ENCODE measurements at places on chromosomes 16 and 17.

- no peak for DNase-seq
Measured at GRCh38 chr17:37796076-37796475, 51.2 kb upstream of the HNF1B start.

- no peak for DNase-seq
Measured at GRCh38 chr17:28327709-28328108, 7.6 kb downstream of the IFT20 start.

- DNase-seq, result no peak
Measured at GRCh38 chr16:67399218-67399733, 6.0 kb upstream of the TPPP3 start.

- no peak for DNase-seq
Measured at GRCh38 chr17:39729280-39729851, 966 bp downstream of the MIEN1 start.

- DNase-seq, result no peak
Measured at GRCh38 chr16:82755570-82756282, 129.0 kb downstream of the CDH13 start.

DNA sequence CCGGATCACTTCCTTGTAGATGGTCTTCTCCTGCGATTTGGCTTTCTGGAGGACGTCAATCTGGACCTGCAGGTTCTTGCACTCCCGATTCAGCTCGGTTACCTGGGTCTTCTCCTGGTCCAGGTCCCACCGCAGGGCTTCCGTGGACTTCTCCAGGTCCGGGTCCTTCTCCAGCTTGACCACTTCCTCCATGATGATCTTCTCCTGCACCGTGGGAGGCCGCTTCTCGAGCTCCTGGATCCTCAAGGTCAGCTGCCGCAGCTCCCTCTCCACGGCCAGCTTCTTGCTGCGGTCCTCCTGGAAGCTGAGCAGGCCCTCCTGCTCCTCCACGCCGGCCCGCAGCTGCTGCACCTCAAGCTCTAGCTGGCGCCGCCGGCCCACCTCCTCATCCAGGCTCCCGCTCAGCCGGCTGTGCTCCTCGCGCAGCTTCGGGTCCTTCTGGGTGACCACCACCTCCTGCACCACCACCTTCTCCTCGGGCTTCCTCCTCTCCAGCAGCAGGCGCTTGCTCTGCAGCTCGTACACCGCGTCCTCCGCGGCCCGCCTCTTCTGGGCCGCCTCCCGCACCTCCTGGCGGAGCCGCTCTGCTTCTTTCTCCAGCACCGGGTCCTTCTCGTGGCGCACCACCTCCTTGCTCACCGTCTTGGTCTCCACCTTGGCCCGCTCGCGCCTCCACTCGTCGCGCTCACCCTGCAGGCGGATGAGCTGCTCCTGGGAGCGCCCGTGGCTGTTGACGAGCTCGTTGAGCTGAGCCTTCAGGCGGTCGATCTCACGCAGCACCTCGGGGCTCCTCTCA, 8.2 kb downstream of the CDK3 start:
- DNase-seq, result no peak

- no peak for DNase-seq
Measured at GRCh38 chr17:76076765-76077583, 2.0 kb upstream of the ZACN start.

- no peak for DNase-seq
Measured at GRCh38 chr16:8869212-8869987, 594 bp upstream of the CARHSP1 start.

- DNase-seq, result no peak
Measured at GRCh38 chr16:73610160-73610559, 562.2 kb upstream of the ZFHX3 start.

DNA sequence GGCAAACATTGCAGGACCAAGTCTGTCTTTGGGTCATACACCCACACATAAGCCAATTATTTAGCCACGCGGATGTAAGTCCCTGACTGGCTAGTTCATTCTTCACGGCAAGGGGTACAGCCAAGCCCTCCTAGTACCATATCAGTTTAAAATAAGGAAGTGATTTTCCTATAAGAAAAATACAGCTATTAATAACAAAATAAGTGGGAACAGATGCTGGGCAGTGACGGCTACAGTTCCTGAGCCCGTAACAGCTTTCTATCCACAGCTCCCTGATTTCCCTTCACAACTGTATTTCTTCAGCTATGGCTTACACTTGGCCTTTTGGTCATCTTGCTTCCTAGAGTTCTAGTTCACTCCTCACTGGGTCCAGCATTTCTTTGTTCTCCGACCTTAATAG, 542.4 kb upstream of the C16orf82 start:
- no peak for DNase-seq

DNA sequence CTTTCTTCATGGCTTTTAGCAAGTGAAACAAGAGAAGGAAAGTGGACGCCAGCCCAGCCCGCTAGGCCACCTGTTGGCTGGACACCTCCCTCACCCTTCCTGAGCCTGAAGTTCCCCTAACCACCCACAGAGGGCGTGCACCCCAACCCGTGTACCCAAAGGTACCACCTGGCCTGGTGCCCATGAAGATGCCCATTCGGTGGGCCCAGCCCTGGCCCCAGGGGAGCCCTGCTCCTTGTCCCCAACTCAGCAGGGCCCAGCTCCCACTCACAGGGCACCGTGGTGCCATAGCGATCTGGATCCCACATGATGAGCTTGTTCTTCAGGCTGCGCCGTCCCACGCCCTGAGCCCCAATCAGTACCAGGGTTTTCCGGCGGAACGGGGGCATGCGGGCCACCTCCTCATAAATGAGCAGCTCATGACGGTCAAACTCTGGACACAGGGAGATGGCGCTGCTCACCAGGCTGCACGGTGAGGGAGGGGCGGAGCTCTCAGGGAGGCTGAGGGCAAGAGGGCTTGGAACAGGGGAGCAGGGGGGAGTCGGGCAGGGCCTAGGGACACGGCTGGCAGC, 26.8 kb downstream of the MPP2 start:
- peak; percentile 16 for DNase-seq

- DNase-seq, result peak; percentile 82
Measured at GRCh38 chr16:30131869-30132475, 9.0 kb upstream of the MAPK3 start.

DNA sequence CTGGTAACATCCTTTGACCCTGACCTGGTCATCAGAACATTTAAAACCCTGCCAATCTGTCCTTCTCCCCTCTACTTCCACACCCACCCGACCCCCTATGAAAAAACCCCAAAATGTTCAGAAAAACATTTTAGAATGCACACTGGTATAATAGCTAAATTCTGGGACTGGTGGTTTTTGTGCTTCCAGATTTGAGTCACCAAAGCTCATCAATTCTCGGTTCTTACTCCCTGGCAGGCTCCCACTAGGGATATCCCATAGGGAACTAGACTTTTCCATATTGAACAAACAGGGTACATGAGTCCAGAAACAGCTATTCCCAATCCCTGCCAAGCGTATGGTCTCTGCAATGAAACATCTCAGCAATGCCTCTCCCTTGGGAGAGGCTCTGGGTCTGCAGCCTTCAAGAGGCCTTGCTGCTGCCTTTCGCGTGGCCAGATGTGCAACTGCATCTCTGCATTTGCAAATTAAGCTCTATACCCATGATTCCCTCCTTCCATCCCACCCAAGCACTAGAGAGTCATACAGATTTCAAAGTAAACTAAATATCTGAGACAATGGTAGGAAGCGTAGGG, 67.7 kb downstream of the SMG6 start:
- DNase-seq, result no peak

- no peak for DNase-seq
Measured at GRCh38 chr16:23500862-23501225, 9.4 kb downstream of the GGA2 start.

DNA sequence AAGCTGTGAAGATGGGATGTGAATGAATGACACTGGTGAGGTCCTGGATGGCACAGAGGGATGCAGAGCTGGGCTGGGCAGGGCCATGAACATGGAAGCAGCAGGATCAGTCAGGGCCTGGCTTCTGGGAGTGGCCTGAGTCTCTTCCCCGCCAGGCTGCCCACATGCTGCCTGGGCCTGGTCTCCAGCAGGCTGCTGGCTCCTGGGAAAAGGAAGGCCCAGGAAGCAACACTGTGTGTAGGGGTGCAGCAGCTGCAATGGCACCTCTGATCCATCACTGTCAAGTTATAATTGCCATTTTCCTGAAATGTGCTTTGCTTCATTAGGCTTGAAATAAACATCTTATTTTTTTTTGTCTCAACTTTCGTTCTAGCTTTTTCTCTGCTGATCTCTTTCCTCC, 260.2 kb upstream of the N4BP1 start:
- no peak for DNase-seq

- DNase-seq, result no peak
Measured at GRCh38 chr17:57099165-57099564, 14.1 kb downstream of the AKAP1 start.

- DNase-seq, result no peak
Measured at GRCh38 chr16:31071861-31072260, 2.2 kb downstream of the ZNF668 start.

DNA sequence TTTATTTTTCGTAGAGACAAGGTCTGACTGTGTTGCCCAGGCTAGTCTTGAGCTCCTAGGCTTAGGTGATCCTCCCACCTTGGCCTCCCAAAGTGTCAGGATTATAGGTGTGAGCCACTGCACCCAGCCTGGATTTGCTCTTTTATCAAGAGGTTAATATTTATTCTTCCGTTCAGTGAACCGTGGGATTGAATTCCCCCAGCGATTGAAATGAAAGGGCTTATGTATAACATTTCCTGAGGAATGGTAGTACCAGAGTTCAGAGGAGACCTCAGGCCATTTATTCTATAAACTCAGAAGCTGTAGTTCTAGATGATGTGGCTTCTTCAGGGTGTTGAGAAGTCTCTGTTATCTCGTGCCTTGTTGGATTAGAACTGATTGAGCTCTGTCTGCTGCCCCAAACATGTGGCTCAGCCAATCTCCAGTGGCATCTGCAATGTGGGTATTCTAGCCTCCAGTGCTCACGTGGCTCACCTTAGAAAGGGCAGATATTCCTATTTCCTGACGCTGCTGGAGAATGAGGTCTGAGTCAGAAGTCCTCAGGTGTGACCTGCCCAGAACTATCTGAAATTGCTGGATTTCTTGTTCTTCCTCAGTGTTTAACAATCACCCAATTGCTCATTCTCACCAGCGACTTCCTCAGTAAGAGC, 22.5 kb downstream of the HMOX2 start:
- DNase-seq, result no peak

- DNase-seq, result no peak
Measured at GRCh38 chr17:30309591-30309990, 17.8 kb upstream of the BLMH start.

GRCh38 chr17:4672751-4673150, 31.2 kb downstream of the PELP1 start:
- no peak for DNase-seq

GRCh38 chr17:2030779-2031163, 818 bp downstream of the DPH1 start:
- no peak for DNase-seq

GRCh38 chr16:27025581-27025980, 41.1 kb upstream of the C16orf82 start:
- DNase-seq, result no peak

GRCh38 chr17:31869031-31869430, 10.0 kb upstream of the COPRS start:
- DNase-seq, result no peak

DNA sequence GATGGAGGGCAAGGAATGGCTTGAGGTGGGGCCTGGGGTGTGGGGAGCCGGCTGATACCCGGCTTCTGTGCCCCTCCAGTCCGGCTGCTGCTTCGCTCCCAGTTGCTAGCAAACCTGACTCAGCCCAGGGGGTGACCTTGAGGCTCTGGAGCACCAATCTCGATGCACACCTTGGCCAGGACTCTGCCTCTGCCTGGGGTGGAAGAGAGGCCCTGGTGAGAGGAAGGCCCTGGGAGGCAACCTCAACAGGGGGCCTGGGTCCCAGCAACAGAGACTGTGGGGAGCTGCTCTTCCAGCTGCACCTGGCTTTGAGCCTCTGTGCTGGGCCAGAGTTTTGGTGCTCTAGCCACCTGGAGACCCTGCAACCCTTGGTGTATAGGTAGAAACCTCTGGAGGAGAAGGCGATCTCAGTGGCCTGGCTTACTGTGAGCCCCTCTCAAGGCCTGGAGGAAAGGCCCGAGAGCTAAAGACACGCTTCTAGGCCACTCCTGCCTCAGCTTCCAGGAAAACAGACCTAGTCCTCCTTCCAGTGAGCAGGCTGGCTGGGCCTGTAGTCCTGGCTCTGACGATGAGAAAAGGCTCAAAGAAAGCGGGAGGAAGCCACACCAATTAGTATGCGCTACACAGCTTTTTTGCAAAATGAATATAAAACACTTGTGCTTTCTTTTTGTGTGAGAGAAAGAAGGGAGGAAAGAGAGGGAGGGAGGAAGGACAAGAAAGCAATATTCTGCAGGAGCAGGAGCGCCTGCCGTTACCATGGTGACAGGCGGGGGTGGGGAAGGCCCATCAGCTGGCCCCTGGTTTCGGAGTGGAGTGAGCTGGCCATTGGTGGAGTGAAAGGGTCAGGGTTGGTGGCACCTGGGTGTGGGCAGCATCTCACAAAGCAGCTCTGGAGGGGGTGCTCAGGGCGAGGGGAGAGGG, 51.0 kb downstream of the VAC14 start:
- DNase-seq, result no peak

GRCh38 chr17:17738901-17739300, 57.6 kb downstream of the RAI1 start:
- DNase-seq, result no peak

DNA sequence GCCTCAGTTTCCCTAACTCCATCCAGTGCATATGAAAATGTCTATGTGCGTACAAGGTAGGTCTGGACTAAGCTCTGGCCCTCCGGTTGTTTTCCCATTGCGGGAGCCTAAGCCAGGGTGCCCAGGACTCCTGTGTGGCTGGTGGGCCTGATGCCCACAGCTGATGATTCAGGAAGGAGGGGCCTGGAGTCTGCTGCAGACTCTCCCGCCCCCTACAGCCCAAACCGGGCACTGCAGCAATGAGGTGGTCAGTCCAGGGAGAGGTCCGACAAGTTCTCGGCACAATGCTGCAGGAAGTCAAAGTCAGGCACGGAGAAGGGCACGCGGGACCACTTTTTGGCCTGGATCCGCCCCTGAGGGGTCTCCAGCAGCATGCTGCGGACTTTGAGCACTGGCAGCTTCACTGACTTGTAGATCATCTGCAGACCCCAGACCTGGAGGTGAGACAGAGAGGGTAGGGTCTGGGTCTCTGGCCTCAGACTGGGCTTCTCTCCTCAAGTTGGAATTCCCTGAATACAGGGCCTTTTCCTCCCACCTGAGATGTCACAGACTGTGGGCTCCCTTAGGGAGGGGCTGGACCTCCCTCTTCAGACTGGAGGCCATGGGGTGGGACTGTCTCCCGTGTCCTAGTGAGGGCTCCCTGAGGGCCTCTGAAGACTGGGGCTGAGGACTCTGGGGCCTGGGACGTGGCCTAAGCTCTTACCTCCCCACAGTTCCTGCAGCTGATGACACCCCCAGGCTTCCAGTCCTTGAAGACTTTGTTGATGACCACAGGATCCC, 3.4 kb upstream of the ZNF385C start:
- peak; percentile 42 for DNase-seq

DNA sequence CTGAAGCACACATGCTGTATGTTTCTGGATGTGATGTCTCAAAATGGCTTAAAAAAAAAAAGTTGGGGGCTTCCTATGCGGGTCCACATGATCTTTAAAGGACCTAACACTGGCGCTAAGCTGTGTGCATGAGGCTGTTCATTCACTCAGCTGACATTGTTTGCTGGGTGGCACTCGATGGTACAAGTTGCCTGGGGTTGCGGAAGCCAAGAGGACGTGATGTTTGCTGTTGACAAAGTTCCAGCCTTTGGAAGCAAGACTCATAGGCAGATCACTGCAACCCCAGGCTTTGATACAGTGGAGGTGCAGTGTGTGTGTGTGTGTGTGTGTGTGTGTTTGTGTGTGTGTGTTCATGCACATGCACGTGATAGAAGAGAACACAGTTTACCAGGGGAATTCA, 29.5 kb upstream of the DNAI2 start:
- DNase-seq, result no peak

- DNase-seq, result no peak
Measured at GRCh38 chr17:62093188-62094155, 28.4 kb upstream of the MED13 start.

GRCh38 chr17:79804856-79805696, 8.2 kb upstream of the CBX8 start:
- DNase-seq, result no peak
